ENCODE measurements at places on chromosomes 11 and 22.

- no peak for DNase-seq
These were observed 17.4 kb upstream of the OR10V1 start for GRCh38 chr11:59730896-59731565.

DNA sequence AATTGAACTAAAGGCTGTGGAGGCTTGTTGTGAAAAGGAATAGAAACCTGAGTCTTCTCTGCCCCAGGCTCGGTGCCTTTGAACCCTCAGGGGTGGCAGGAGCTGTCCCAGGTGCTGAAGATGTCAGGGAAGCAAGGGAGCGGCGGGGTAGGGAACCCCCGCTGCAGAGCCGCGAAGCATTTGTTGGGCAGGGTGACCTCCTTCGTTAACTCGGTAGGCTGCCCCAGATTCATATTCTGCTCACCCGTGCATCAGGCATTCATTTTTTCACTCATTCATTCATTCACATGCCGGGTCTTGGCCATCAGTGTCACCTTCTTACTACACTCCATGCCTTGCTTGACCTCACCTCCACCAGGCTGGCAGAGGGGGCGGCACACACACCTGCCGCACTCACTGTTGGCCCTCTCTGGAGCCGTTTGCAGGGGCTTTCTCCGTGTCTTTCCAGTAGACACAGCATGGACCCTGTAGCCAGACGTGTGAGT is 618.9 kb downstream of the BRD1 start:
- DNase-seq, result no peak

GRCh38 chr22:29511126-29511862 is 31.3 kb downstream of the NEFH start:
- DNase-seq, result no peak

DNA sequence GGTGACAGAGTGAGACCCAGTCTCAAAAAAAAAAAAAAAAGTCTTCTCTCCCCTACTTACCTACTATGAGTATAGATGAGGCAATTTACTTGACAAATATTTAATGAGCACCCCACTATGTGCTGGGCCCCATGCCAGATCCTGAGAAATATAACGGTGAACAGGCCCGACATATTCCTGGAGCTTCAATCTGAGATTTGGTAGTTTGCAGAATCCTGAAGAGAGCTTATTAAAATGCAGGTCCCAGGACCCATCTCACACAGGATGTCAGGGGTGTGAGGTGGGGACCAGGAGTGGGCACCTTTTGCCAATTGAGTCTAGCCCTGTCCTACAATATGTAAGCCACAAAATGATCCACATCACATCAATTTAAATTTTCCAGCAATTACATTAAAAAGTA is 44.0 kb downstream of the KCNJ4 start:
- DNase-seq, result no peak

- peak; percentile 71 for DNase-seq
These were observed 6.5 kb downstream of the MTMR2 start for GRCh38 chr11:95917193-95918036.

DNA sequence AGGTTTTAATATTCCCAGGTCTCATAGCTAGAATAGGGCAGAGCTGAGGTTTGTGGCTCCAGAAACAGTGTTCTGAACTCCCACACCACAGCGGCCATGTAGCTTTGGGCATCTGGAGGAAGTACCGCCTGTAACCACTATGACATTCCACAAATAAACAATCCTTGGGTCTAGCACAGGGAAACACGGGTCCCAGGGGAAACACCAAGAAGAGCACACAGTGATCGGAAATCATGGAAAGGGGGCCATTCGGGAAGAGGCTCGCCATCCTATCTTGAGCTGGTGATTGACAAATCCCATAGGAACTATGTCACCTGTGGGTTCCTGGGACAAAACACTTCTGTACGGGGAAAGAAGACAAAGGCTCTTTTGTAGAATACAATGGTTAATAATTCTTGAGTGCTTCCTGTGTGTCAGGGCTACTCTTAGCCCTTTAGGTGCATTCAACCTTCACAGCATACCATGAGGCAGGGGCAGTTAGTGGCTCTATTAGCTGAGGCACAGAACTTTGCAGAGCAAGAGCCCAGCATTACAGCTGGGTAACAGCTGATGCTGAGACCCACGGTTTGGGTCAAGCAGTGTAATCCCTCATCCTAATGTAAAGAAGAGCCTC is 514.2 kb downstream of the NTM start:
- DNase-seq, result no peak

DNA sequence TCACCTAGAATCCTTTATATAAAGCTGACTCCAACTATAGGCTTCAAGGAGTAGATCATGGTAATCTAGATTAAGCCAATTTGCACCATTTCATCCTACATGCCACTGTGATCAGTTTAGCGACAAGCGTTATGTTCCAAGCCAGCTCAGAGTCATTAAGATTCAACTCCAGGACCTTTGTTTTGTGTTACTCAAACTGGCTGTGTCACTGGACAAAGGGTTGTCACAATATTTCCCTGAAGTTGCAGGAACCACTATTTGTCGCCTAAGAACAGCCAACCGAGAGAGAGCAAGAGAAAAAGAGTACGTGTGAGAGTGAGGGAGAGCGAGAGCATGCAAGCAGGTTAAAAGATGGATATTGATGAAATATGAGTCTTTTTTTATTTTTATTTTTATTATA is 104.8 kb downstream of the USP35 start:
- no peak for DNase-seq

DNA sequence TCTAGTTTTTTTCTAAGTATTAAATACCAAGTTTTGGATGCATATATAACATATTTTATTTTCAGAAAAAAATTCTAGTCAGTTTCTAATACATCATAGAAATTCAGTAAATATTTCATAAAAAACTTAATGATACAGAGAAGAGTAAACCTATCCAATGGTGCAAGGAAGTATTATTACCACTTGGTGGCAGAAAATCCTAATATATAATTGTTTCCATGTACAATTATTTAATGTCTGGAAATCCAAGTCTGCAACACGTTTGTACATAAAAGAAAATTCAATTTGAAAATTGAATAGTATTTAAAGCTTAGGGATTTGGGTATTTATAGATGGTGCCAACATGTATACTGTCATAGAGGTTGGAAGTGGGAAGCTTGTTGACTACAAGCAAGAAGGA is 127.0 kb downstream of the TRPC6 start:
- DNase-seq, result no peak

GRCh38 chr11:75509020-75509720 is 16.6 kb downstream of the GDPD5 start:
- no peak for DNase-seq

- no peak for DNase-seq
These were observed 446.9 kb downstream of the BRD1 start for GRCh38 chr22:49380828-49381114.

GRCh38 chr11:27385245-27385644 is 22.2 kb upstream of the CCDC34 start:
- no peak for DNase-seq

DNA sequence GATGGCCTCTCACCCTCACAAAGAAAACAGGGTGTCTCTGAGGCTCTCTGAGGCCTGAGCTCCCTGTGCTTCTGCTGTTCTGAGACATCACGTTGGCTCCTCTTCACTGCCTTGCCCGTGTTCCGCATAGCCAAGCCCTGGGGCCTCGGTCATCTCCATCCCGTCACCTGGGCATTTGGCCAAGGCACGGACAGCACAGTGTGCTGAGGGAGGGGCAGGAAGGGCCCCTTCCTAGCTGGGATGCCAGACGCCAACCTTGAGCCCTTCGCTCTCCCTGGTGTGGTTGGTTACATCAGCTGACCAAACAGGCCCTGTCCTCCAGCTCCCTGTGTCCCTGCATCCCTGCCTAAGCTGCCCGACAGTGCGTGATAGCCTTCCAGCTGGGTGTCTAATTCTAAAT is 25.9 kb downstream of the MOV10L1 start:
- no peak for DNase-seq

- DNase-seq, result no peak
These were observed 407.0 kb downstream of the MIAT start for GRCh38 chr22:27064386-27064785.

DNA sequence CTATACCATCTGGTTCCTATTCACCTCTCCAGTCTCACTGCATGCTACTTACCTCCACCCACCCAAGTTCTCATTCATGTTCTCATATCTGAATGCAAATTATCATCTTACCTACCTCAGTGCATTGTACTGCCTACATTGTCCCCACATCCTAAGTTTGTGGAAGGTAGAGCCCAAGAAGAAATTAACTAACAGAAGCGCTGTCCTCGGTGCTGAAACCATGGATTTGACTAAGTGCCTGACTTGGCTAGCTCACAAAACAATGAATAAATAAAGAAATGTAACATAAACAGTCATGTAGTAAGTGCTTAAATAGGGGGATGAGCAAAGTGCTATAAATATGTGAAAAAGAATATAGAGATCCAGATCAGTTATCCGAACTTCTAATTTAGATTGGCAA is 63.2 kb downstream of the GRIA4 start:
- no peak for DNase-seq

GRCh38 chr11:112958670-112959069 is 2.5 kb upstream of the NCAM1 start:
- DNase-seq, result no peak

GRCh38 chr11:5297721-5298323 is 3.9 kb downstream of the OR51B4 start:
- DNase-seq, result no peak

DNA sequence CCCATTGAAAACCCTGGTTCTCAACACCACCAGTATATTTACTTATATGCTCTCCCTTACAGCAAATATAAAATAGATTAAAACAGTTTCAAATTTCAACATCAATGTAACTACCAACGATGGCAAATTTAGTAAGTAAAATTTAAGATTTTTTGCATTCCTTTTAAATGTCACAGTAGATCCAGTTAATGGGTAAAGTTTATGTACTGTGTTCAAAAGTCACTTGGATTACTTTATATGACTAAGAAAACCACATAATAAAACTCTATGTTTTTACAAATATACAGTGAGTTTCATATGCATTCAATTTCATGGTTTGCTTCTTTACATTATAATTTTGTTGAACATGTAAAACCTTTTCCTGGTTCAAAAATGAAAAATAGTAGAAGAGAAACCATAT is 364.6 kb downstream of the AASDHPPT start:
- DNase-seq, result no peak

DNA sequence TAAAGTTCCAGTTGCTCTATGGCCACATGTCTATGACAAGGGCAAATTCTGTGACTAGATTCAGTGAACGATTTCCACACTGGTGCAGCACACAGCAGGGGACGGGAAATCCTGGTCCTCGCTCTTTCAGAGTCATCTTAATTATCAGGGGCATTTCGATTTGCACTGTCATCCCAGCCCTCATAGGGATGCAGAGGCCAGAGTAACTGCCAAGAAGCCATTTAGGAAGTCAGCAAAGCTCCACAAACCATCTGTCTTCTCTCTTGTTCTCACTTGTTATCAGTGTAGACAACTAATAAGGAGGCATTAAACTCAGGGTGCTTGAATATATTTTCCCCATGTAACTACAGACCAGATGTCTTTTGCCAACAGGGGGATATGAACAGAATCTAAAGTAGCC is 151.7 kb downstream of the STK33 start:
- DNase-seq, result peak; percentile 19

DNA sequence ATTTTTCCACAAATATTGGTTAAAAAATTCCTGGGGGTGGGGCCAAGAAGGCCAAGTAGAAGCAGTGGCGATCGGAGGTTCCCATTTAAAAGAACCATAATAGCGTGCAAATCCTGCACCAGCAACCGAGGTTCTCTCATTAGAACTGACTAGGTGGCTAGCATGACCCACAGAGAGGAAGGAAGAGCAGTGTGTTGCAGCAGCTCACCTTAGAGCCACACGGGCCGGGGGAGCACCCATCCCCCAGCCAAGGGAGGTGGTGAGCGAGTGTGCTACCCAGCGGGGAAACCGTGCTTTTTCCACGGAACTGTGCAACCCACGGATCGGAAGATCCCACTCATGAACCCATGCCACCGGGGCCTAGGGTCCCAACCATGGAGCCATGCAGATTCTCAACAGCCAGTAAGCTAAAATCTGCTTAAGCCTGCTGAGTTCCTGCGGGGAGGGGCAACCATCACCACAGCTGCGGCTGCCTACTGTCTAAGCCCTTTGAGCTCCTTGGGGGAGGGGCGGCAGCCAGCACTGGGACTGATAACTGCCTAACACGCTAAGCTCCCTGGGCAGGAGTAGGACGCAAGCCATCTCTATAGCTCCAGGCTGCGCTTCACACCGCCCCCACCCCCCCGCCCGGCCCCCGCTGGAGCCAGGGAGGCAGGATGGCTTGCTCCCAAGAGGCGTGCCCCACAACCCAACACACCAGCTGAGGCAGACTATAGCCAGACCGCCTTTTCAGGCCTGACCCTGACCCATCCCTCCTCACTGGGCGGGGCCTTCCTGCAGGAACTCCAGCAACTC is 21.0 kb upstream of the HTATIP2 start:
- no peak for DNase-seq

- DNase-seq, result no peak
These were observed 46.6 kb downstream of the CWC15 start for GRCh38 chr11:94926698-94927237.

DNA sequence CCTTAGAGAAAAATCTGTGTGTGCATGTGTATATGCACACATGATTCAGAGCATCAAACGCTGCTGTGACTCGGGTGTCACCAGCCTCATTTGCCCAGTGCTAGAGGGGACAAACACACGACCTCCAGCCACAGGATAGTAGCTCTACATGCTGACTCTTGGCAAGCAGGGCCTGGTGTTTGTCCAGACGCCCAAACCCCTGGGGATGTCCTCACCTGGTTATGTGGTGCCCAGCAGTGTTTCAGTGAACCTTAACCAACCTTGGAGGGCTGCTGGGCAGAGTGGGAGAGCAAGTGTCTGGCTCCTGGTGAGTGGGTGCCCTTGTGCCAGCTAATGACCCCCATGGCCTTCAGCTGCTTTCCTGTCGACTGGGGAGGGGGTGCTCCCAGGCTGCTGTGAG is 26.7 kb downstream of the IGLL1 start:
- no peak for DNase-seq

GRCh38 chr11:125168918-125169456 is 4.4 kb downstream of the PKNOX2 start:
- no peak for DNase-seq

DNA sequence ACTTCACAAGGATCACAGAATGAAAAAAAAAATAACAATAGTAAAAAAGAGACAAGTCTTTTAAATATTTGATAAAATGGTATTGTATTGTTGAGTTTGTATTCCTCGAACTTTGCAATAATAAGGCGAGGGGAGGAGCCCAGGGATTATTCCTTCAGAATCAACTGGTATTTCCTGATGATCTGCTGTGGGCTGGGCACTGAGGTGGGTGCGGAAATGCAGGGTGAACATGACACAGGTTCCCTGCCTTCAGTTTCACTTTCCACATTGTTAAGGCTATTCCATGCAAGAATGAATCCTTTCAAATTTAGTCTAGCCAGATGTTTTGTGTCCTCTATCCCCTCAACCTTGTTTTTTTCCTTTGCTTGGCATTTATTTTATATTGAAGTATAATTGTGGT is 2.1 kb upstream of the EIF3M start:
- no peak for DNase-seq

GRCh38 chr11:72753341-72754148 is 1.3 kb upstream of the ARAP1 start:
- DNase-seq, result no peak

GRCh38 chr22:22226448-22227187 is 18.0 kb upstream of the VPREB1 start:
- DNase-seq, result no peak

Data from NCI-H1092 treated with DMSO at 0.1 percent for 48 hours (cell line).